Thoracic aorta (tissue), 2 donors: ENCODE measurements at places on chromosomes 13 and 19.

GRCh38 chr13:112958127-112958989, 10.7 kb upstream of the MCF2L start:
- DNase-seq = no peak

- no peak for DNase-seq
Measured at GRCh38 chr19:4744451-4745174, 21.0 kb upstream of the DPP9 start.

- DNase-seq = no peak
Measured at GRCh38 chr13:40143559-40143958, 488.1 kb downstream of the COG6 start.

- DNase-seq = no peak
Measured at GRCh38 chr19:7680606-7681339, at the start of gene TRAPPC5. TSS of gene TRAPPC5 (plus strand) at chr19:7680833. CDS start at chr19:7682254, 1,421 bp downstream.

DNA sequence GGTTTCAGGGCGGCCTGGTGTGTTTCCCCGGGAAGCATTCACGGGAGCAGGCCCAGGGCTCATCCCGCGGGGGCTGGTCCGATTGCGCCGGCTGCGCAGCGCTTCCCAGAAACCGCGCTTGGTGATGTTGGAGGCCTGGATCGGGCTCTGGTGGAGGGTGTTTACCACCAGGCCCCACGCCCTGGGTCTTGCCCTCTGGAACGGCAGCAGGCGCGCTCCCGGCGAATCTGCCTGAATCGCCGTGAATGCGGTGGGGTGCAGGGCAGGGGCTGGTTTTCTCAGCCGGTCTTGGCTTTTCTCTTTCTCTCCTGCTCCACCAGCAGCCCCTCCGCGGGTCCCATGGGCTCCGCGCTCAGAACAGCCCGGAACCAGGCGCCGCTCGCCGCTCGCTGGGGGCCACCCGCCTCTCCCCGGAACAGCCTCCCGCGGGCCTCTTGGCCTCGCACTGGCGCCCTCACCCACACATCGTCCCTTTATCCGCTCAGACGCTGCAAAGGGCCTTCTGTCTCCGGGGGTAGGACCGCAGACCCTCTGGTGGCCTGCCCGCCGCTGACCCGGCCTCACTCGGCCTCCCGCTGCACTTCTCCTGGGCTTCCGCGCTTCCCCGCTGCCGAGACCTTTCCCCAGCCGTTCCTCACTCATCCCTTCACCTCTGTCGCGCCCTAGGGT, 69.4 kb upstream of the GJB6 start:
- no peak for DNase-seq

DNA sequence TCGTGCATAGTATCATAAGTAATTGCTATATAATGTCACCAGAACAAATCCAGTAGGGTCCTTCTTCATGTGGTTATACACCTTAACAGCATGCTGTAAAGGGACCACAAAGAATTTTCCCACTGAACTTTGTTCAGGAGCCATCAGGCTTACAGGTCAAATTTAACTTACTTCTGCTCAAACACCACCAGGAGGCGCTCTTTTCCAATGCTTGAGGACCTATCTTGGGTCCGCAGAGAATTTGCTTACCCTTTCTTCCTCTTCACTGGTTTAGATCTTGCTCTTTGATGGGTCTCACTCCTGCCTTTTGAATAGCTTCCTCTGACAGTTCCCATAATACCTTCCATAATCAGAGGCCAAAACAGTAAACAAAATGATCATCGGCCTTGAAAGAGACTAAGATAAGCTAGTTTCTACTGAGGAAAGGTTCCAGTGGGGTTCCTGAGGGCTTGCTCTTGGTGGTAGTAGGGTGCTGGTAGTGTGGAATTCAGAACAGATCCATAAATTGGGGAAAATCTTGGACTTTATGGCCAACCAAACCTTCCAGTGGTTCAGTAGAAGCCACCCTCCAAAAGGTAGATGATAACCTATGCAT, 37.4 kb downstream of the SCGB2B2 start:
- no peak for DNase-seq

GRCh38 chr13:76632401-76633044, 253.7 kb downstream of the KCTD12 start:
- DNase-seq = no peak

GRCh38 chr13:23007426-23007825, 173.4 kb upstream of the SGCG start:
- DNase-seq = no peak

- no peak for DNase-seq
Measured at GRCh38 chr13:25525884-25526283, 154.1 kb downstream of the ATP8A2 start.
